ENCODE measurements at places on chromosomes 5 and 9.

DNA sequence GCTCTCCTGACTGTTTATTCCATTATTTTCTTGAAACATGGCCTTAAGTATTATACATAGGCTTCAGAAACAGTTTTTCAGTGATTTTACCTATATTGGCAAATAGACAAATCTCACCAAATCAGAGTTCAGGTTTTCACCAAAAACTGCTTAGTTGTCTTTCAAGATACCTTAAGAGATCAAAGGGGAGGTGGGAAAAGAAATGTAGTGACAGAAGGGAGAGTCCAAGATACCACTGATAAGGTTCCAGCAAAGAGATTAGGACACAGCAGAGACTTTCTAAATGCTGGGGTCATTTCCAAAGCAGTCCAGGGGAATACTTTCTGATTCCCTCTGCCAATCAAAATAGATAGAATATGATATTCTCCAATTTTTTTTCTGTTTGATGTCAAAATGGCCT lies 73.7 kb upstream of the IQGAP2 start:
- DNase-seq, result no peak

DNA sequence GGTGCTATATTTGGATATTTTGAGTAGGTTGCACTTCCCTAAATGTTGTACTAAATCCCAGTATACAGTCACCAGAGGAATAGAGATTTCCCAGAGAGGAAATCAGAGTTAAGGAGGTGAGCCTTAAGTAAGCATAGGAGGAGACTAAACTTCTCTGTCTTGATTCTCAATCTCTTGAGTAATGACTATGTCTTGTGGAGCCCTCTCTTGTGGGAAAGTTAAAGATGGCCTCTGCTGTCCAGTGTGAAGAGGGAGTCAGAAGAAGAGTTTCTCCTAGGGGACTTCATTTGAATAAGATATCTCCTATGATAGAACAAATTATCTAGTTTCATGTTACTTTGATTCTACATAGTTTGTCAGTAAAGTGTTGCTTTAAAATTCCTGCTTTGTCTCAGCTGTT lies 502.5 kb downstream of the PDE4D start:
- no peak for DNase-seq

- no peak for DNase-seq
Measured at GRCh38 chr5:104915226-104915625, 1352.6 kb upstream of the NUDT12 start.

- no peak for DNase-seq
Measured at GRCh38 chr5:1035421-1036405, 27.1 kb downstream of the NKD2 start.

GRCh38 chr5:180832638-180833068 lies 28.4 kb downstream of the ZFP62 start:
- peak; percentile 50 for DNase-seq

GRCh38 chr5:137220523-137220927 lies 278.6 kb downstream of the SPOCK1 start:
- no peak for DNase-seq

GRCh38 chr9:134783699-134784039 lies 96.9 kb upstream of the FCN2 start:
- no peak for DNase-seq

GRCh38 chr9:89563571-89564345 lies 41.1 kb upstream of the GADD45G start:
- no peak for DNase-seq

GRCh38 chr5:41112486-41113455 lies 41.6 kb upstream of the MROH2B start:
- no peak for DNase-seq

GRCh38 chr5:181207214-181207959 lies 2.4 kb upstream of the TRIM7 start:
- DNase-seq, result peak; percentile 98

GRCh38 chr9:16236882-16237281 lies 633.6 kb downstream of the BNC2 start:
- DNase-seq, result no peak

DNA sequence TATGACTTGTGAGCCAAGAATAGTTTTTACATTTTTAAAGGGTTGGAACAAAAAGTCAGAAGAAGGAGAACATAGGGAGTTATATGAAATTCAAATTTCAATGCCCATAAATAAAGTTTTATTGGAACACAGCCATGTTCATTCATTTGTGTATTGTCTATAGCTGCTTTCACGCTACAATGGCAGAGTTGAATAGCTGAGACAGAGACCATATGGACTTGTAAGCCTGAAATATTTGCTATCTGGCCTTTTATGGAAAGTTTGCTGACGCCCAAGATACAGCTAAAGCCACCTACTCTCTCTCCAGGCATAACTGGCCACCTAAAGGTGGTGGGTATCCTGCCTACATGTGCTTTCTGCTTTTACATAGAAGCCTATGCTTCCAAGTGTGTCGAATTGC lies 10.9 kb downstream of the DAB2IP start:
- no peak for DNase-seq

- no peak for DNase-seq
Measured at GRCh38 chr5:162699361-162699760, 631.8 kb downstream of the GABRG2 start.

GRCh38 chr5:12459326-12459725 lies 555.1 kb upstream of the CTNND2 start:
- DNase-seq, result no peak

- DNase-seq, result peak; percentile 29
Measured at GRCh38 chr5:143402017-143402552, 1.4 kb downstream of the NR3C1 start.

DNA sequence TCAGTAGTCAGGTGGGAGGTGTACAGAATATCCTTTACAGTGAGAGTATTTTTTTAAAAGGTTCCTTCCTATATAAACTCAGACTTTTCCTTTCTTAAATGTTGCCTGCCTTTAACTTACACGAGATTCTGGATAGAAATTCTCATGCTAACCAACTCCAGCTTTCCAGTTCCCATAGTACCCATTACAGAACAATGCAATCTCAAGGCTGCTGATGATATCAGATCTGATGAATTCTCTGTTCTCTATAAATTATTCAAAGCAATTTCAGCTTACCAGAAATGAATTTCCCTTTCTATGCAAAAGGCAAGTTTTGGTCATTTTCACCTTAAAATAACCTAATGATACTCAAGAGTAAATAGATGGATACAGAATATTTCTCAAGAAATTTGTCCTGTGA lies 90.3 kb downstream of the NUDT12 start:
- no peak for DNase-seq

GRCh38 chr9:8683496-8683895 lies 883.9 kb upstream of the DMAC1 start:
- DNase-seq, result no peak

GRCh38 chr5:91787718-91788117 lies 404.6 kb upstream of the ARRDC3 start:
- no peak for DNase-seq

DNA sequence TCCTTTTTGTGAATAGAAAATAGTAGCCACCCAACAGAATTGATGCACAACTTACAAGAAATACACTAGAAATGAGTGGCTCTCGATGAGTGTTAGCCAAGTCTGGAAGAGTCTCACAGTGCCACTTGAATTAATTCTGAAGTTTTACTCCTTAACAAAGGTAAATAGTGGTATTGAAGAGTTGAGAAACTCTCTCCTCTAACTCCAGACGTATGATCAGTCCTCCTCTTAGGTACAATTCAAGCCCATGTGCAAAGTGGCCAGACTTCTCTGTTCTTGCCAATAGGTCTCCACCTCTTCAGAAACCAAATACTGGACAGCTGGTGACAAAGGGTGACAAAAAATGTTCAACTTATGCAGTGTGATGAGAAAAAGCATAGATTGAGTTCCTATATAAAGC lies 38.5 kb upstream of the ADAMTS16 start:
- no peak for DNase-seq

GRCh38 chr5:125499636-125500332 lies 753.3 kb upstream of the ZNF608 start:
- no peak for DNase-seq

DNA sequence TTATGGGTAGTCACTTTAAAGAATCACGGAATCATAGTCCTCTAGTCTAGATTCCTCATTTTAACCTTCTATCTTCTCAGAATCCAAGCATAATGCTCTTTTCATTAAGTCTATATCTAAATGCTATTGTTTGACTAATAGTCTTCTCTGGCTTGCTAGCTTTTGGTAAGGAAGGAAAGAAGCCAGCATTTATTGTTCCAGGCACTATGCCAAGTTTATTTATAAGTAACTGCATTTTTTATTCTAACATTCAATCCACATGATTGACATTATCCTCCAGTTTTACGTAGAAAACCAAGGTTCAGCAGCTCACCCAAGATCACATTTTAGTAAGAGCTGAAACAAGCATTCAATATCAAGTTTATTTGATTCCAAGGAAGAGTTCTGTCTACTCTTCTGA lies 254.2 kb downstream of the SAXO1 start:
- no peak for DNase-seq

DNA sequence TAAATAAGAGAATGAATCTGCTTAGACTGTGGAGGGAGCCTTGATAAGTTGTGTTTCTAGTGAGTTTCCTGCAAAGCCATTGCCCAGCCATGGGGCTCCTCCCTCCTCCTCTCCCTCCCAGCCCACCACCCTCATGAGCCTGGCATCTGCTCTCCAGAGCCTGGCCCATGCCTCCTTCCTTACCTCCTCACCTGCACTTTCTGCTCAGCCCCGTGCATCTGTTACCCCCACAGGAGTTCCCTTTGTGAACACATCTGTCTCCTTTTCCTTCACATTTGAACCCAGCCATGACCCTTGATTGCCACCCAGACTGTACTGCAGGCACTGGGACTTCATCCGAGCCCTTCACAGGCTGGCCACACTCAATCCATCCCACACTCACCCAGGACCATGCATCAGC lies 395.6 kb downstream of the IRX2 start:
- DNase-seq, result no peak

DNA sequence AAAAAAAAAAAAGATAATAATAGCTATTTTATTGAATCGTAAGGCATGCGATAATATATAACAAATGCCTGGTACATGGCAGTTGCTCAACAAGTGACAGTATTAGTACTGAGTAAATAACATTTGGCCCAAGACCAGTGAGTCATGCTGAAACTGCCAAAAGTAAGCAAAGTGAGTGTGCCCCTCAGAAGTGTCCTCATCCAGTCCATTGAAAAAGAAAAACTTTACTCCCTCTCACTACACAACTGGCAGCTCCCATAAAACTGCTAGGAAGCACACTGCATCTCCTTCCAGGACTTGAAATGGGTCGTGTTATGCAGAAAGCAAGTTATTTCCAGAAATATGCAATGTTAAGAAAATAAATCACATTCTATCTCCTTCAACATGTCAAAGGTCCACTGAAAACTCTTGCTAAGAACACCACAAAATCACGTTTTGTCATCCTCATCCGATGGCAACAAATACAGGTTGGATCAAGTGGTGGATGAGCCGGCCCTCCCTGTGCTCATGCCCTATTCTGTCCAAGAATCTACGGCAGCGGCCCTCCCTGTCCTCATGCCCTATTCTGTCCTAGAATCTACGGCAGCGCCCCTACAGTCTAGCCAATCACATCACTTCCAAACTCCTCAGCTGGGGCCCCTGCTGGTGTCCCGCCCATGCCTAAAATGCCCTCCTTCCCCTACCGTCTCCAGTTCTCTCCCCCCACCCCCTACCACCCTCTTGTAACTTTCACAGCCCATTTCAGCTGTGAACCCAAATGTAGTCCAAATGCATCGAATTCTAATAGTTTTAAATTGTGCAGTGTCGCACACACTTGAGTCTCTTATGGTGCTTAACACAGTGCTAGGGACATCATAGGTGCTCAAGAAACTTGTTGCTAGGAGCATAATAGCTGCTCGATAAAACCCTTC lies 12.5 kb downstream of the PTCH1 start:
- no peak for DNase-seq

DNA sequence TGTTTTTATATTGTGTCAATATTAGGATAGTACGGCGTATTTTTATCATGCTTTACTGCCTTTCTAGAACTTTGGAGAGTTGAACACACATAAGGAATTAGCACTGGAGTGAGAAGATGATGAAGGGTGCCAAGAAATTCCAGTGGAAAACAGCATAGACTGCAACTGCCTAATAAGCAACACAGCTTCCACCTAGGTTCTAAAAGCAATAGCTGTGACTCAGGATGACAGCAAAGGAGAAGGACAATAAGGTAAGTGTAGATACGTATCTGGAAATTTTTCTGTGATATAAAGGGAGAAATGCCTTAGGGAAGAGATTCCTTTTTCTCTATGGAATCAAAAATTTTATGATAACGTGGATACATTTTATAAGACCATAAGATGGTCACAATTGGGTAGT lies 7.4 kb downstream of the PTPRD start:
- no peak for DNase-seq

GRCh38 chr5:65026816-65027548 lies 258.3 kb downstream of the CWC27 start:
- no peak for DNase-seq

DNA sequence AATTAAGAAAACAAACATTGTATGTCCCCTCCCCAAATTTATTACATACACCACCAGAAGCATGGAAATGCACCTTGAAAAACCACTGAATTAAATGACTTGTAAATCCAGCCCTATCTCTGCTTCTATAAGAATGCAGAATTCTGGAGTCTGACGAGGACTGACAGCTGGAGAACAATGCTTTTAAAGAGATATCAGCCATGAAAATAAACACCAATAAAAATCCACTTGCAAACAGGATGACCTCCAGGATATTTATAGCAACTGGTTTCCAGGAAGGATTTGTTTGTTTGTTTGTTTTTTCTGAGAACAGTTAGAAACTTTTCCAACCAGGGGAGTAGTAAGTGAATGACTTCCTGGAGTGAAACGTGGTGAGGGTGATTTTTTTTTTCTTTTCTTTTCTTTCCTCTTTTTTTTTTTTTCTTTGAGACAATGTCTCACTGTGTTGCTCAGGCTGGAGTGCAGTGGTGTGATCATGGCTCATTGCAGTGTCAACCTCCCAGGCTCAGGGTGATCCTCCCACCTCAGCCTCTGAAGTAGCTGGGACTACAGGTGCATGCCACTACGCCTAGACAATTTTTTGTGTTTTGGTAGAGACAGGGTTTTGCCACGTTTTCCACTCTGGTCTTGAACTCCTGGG lies 38.7 kb upstream of the SLC36A1 start:
- no peak for DNase-seq

DNA sequence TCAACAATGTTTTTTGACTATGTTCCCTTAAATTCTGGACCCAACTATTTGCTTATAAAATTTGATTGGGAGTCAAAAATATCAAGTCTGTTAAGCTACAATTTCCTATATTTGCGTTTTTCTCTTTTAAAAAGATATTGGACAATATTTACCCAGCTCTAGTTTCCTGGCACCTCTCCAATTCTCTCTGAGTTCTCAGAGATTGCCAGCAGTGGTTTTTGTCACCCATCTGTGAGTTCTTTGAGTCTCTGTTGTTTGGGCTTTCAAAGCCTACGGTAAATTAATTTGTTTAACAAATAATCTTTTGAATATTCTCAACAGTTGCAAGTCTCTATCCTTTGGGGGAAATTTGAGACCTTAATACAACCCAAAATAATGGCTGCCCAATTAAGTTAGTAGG lies 174.2 kb upstream of the PUM3 start:
- DNase-seq, result no peak
